ENCODE measurements at places on chromosomes 7 and 10.
A peak's percentile ranks its signal among the peaks of the same experiment; 100 is the strongest.

- no peak for DNase-seq
Observed at GRCh38 chr10:2958659-2959058, 108.7 kb upstream of the PFKP start.

GRCh38 chr10:4512671-4513240 is 313.3 kb upstream of the AKR1E2 start:
- DNase-seq, result no peak

DNA sequence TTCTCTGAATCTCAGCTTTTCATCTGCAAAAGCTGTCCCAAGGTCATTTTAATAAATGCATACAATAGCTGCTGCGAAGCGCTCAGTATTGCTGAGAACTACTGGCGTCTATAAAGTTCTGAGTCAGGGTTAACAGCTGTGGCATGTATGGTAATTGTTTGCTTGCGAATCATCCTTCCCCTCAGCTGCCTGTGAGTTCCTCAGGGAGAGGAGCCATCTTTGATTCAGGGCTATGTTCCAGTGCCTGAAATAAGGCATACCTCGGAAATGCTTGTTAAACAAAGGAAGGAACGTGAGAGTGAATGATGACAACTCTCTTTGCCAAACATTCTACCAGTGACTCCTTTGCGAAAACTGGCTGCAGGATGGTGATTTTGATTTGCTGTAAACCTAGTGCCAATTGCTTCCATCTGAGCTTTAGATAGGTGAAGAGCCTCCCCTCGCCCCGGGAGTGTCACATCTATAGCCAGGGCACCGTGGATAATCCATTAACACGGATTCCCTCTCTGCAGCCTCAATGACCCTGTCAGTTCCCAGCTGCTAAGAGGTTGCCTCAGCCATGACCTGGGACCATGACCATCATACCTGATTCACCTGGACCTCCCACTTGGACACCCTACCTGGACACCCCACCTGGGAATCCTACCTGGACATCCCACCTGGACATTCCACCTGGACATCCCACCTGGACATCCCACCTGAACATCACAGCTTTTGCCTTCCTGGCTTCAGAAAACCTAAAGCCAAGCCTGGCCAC is 39.6 kb downstream of the GPRIN2 start:
- DNase-seq, result no peak

- no peak for DNase-seq
Observed at GRCh38 chr7:135208102-135208793, 3.1 kb downstream of the WDR91 start.

- peak; percentile 25 for DNase-seq
Observed at GRCh38 chr10:30231071-30231652, 117.9 kb downstream of the MTPAP start.

- peak; percentile 89 for DNase-seq
Observed at GRCh38 chr10:77836299-77836820, 90.2 kb downstream of the DLG5 start.

DNA sequence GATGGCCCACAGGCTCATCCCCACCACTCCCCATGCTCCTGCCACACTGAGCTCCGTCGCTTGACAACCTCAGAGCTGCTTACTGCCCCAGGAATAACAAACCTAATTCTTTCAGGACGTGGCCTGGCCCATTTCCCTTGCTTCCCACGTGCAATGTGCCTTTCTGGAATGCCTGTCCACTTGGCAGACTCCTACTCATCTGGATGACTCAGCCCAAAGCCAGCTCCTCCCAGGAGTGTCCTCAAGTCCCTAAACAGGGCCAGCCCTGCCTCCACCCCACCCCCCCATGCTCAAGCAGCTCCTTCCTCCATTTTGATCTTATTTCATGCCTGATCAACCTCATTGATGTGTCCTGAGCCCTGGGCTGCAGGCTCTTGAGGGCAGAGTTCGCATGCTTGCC is 164.9 kb upstream of the RNF32 start:
- no peak for DNase-seq

DNA sequence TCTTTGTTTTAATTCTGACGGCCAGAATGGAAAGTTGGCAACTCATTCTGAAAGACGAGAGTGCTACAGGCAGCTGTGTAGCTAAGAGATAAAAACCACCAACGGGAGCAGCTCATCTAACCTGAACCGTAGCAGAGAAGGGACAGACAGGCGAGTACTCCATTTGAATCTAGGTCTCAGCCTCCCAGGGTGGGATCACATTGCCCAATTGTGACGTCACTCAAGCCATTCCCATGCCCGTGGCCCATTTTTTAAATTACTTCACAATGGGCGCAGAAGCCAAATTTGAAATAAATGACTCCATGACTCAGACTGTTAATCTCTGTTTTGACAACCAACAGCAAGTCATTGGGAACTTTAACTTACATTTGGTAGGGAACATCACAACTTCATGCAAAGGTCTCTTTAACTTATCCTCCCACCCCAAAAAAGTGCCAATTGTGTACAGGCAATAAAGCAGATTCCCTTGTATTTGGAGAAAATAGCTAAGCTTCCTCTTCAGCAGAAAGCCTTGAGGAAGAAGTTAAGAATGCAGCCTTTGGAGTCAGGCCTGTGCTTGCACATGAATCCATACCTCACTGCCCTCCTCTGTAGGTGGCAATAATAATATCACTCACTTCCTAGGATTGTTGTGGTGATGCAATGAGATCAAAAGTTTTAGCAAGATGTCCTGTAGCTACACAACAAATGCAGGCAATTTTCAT is 93.2 kb upstream of the KIF5B start:
- DNase-seq, result no peak

DNA sequence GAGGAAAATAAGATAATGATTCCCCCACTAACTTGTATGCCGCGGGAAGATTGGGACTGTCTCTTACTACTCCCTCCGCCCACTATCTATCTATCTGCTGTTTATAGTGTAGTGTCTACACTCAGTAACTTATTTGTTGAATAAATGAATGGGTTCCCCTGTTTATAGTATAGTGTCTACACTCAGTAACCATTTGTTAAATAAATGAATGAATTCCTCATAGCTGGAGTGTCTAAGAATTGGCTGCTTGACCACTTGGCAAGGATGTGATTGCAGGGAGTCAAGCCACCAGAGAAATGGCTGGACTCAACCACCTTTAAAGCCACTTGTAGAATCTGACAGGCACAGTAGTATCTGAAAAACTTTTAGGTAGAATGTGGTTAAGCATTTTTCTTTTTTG is 147.1 kb downstream of the TRIL start:
- no peak for DNase-seq

DNA sequence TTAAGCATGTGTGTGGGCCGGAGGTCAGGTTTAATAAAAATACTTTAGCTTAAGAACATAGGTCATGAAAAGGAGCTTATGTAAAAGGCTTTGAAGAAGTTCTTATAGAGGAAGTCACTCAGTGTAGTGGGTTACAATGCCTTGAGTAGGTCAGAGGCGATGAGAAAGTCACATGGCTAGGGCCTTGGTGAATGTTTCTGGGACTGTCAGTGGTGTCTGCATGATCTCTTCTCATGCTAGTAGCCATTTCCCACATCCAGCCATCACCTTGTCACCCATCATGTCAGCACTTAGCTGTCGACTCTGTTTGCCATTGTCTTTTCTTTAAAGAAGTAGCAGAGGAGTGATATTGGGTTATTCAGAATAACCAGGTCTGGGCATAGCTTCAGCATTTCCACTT is 236.6 kb downstream of the CDK14 start:
- DNase-seq, result no peak

- no peak for DNase-seq
Observed at GRCh38 chr7:6168477-6168868, 104.0 kb downstream of the CYTH3 start.

GRCh38 chr7:42222891-42223290 is 14.1 kb downstream of the GLI3 start:
- DNase-seq, result no peak

DNA sequence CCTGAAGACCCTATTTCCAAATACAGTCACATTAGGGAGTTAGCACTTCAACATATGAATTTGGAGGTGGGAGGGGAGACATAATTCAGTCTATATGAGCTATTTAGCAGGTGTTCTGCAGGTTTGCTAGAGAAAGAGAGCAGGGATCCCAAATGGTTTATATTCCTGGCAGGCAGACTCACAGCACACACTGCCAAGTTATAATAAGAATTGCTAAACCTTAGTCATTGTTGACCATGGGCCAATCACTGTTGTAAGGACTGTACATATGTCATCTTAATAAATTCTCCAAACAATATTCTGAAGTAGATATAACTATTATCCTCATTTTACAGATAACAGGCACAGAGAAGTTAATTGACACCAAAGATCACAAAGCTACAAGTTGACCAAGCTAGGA is 1.5 kb upstream of the CCDC3 start:
- no peak for DNase-seq

GRCh38 chr7:149625340-149625946 is 127.8 kb upstream of the ZNF746 start:
- DNase-seq, result peak; percentile 55

DNA sequence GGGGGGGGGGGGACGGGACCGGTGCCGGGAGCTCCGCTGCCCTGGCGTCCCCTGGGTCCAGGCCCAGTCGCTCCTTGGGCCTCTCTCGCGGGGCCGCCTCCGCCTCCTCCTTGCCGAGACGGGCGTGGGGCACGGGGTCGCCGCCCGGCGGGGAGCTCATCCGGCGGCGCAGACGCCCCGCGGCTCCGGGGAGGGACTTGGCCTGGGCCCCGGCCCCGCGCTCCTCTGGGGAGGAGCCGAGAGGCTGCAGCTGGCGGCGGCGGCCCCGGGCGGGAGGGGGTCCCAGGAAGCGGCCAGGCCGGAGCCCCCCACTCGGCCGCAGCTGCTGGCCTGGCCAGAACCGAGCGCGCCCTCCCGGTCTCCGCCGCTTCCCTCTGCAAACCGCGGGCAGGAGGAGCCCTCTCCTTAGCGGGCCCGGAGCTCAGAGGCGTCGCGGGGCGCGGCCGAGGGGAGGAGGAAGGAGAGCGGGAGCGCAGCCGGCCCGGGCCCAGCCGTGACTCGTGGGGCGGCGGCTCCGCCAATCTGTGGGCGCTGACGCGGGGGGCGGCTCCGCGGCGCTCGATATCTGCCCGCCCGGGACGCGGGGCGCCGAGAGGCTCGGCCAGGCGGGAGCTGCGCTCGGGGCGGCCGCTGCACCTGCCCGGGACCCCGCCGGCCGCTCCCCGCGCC is at the start of gene FAM20C:
Gene FAM20C (plus strand): TSS at position 591 of the 669 bp plus-strand sequence. CDS start 629 bp downstream, outside the sequence.
- DNase-seq, result peak; percentile 28

DNA sequence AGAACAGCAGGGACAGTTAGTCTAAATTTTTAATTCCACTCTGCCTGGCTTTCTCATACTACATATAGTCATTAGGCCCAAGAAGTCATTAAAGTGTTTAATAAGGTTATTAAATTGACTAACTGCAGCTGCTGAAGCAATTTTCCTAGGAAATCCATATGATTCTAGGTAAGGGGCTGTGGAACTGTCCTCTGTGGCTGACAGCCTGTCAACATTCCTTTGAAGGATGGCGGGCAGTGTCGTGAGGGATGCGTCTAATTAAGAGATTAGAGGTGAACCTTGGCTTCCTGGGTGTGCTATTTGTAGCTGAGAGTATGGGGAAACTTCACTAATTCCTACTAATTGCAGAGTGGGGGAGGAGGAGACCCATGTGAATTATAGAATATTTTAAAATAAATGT is 64.6 kb downstream of the SNX10 start:
- no peak for DNase-seq
